ENCODE measurements at places on chromosomes 4 and X.

DNA sequence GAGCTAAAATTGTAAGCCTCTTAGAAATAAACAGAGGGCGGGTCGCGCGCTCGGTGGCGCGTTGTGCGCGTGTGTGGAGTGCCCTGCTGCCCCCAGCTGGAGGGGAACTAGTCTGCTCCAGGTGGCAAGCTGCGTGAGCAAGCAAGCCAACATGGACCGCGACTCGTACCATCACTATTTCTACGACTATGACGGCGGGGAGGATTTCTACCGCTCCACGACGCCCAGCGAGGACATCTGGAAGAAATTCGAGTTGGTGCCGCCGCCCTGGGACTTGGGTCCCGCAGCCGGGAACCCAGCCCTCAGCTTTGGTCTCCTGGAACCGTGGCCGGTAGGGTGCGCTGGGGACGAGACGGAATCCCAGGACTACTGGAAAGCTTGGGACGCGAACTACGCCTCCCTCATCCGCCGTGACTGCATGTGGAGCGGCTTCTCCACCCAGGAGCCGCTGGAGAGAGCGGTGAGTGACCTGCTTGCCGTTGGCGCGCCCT lies 66.1 kb downstream of the DNAAF6 start:
- no peak for DNase-seq

- DNase-seq: no peak
Observed at GRCh38 chr4:57691370-57691769, 581.2 kb upstream of the IGFBP7 start.

DNA sequence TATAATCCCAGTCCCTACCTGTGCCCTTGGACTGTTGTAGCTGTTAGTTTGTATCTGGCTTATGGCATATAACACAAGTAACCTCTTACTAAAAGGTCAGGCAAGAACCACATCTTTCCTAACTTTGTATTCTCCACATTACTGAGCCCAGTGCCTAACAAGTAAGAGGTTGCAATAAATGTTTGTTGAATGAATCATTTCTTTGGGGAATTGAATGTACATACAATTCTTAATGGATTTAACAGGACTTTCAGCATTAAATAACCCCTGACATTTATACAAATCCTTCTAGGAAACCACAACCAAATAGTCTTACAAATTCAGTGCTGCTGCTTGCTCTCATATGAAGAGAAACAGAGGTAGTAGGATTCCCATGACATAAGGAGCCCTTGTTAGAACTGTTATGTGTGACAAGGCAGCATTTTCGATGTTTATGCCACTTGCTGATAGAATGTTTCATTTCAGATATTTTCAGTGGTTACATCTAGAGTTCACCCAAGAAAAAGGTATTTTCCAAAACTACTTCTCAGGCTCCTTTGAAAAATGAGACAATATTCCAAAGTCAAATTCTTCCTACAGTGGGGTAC lies 62.0 kb downstream of the MBNL3 start:
- DNase-seq: no peak

DNA sequence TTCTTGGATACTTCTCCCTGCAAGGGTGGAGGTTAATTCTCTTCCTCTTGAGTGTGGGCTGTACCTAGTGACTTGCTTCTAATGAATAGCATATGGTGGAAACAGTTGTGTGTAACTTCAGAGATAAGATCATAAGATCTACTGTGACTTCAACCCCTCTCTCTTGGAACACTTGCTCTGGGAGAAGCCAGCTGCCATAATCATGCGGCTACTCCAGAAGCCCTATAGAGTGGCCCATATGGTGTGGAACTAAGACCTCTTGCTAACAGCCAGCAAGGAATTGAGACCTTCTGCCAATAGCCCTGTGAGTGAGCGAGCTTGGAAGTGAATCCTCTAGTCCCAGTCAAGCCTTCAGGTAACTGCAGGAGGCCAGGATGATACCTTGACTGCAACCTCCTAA lies 81.1 kb downstream of the RBMX2 start:
- no peak for DNase-seq

DNA sequence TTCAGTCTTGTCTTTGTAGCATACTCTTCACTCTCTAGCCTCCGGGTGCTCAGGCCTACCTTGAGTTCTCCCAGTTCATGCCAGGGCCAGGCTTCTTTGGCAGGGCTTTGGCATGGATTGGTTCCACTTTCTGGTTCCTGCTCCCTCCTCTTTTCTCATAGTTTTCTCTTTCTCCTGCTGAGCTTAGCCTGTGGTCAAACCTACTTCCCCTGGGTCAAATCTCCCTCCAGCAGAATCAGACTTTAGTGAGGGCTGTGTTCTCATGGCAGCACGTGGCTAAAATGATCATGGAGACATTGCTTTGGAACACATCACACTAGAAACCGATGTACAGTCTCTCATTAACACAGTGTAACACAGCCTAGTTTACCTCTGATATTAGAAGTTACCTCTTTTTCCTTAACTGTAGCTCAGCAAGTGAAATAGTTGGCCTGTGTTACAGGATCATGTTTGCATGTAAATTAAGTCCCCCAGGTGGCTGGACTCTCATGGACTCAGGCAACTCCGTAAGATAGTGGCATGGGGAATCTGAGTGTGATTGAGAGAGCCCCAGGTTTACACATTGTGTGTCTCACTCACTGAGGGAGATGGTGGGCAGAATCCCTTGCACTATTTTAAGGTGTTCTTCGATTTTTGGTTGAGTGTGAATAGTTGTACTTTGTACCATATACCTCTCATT lies 13.3 kb downstream of the RAB9A start:
- no peak for DNase-seq

GRCh38 chr4:118745357-118745756 lies 60.2 kb downstream of the METTL14 start:
- DNase-seq: no peak

DNA sequence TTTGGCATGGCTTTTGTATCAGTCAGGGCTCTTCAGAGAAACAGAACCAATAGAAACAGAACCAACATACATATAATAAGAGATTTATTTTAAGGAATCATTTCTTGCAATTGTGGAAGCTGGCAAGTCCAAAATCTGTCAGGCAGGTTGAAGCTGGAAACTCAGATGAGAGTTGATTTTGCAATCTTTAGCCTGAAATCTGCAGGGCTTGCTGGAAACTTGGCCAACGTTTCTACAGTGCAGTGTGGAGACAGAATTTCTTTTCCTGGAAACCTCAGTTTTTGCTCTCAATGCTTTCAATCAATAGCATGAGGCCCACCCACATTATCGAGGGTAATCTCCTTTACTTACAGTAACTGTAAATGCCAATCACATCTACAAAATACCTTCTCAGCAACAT lies 45.4 kb downstream of the COMMD8 start:
- DNase-seq: no peak

DNA sequence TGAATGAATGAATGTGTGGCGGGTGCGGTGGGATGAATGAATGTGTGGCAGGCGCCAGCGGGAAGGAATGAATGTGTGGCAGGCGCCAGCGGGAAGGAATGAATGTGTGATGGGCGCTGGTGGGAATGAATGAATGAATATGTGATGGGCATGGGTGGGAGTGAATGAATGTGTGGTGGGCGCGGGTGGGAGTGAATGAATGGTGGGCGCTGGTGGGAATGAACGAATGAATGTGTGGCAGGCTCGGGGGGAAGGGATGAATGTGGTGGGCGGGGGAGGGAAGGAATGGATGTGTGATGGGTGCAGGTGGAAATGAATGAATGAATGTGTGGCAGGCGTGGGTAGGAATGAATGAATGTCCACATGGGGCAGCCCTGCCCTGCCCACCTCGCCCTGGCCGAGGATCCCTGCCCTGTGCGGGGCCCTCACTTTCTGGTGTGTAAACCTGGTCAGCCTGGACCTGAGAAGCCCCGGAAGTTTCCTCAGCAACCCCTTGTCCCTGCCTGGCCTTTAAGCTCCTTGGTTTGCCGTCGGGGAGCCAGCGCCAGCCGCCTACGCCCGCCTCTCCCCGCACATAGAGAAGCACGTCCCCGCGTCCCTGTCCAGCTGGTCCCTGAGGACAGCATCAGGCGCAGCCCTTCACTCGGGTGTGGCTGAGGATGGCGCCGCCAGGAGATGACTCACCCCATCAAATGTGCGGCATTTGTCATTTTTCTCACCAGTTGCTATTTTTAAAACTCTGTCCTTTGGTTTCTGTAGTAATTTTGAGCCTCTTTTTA lies 112.8 kb upstream of the LRPAP1 start:
- peak; percentile 63 for DNase-seq
